ENCODE measurements at places on chromosomes 6 and 20.
A peak's percentile ranks its signal among the peaks of the same experiment; 100 is the strongest.

GRCh38 chr6:4488389-4488788 lies 287.8 kb upstream of the CDYL start:
- no peak for DNase-seq

- no peak for DNase-seq
Observed at GRCh38 chr6:44837741-44838140, 450.2 kb downstream of the CDC5L start.

DNA sequence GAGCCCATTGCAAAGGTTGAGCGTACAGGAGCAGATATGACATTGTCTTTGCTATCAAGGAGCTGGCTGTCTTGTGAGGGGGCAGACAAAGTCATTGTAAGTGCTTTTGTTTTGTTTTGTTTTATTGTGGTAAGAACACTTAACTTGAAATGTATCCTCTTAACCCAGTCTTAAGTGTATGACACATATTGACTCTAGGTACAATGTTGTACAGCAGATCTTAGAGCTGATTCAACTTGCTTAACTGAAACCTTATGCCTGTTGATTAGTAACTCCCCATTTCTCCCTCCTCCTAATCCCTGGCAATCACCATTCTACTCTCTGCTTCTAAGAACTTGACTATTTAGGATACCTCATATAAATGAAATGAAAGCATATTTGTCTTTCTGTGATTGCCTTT lies 429.0 kb downstream of the BMP2 start:
- no peak for DNase-seq

DNA sequence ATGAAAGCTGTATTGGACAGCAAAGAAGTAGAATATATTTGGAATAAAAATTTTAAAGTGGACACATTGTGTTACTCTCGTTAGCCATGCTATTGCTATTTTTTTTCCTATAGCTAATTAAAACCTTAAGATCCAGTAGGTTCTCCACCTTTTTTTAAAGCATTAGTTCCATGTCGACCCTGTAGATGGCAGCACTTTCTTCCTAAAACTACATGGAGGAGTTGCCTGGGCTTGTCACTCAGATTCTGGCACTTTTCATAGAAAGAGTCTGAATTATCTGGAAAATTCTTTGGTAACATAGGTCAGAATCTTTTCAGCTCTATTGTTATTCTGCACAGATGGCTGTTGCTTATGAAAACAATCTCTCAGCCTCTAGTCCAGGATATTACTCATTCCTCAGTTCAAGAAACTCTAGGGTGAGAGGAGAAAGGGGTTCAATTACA lies 42.0 kb upstream of the ESR1 start:
- peak; percentile 33 for DNase-seq

- no peak for DNase-seq
Observed at GRCh38 chr20:57450419-57450818, 59.2 kb downstream of the RBM38 start.

GRCh38 chr20:17024513-17025119 lies 202.2 kb upstream of the PCSK2 start:
- no peak for DNase-seq

- DNase-seq = no peak
Observed at GRCh38 chr6:24919056-24919892, 16.5 kb downstream of the RIPOR2 start.

DNA sequence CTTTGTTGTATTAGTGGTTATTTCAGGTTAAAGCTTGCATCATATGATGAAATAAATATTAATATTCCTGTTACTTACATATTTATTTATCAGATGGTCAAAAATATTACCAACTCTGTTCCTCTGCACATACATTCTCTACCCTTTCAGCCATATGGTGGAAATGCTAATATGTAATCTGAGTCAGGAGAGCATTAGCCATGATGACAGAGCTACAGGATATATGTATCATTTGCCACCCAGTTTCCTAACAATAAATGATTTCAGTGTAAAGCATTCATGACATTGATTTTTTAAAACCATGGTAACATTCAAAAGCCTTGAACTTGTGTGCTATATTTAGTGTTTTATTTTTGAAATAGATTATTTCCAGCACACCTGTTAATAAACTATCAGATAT lies 16.6 kb downstream of the POPDC3 start:
- no peak for DNase-seq

GRCh38 chr6:167760979-167761793 lies 65.5 kb upstream of the AFDN start:
- DNase-seq = no peak

DNA sequence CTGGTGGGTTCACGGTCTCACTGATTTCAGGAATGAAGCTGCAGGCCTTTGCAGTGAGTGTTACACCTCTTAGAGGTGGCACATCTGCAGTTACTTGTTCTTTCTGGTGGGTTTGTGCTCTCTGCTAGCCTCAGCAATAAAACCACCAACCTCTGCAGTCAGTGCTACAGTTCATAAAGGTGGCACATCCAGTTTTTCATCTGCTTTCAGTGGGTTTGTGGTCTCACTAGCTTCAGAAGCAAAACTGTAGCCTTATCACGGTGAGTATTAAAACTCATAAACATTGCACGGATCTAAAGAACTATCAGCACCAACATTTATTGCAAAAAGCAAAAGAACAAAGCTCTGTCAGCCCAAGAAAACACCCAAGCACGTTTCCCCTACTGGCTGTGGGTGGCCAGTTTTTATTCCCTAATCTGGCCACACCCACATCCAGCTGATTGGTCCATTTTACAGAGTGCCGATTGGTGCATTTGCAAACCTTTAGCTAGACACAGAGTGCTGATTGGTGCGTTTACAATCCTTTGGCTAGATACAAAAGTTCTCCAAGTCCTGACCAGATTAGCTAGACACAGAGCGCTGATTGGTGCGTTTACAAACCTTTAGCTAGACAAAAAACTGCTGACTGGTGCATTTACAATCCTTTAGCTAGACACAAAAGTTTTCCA lies 3.4 kb upstream of the TMEM14C start:
- peak; percentile 36 for DNase-seq

GRCh38 chr20:23114448-23115082 lies 28.4 kb upstream of the CD93 start:
- DNase-seq = no peak

GRCh38 chr6:144339859-144340452 lies 54.8 kb downstream of the UTRN start:
- DNase-seq = no peak

DNA sequence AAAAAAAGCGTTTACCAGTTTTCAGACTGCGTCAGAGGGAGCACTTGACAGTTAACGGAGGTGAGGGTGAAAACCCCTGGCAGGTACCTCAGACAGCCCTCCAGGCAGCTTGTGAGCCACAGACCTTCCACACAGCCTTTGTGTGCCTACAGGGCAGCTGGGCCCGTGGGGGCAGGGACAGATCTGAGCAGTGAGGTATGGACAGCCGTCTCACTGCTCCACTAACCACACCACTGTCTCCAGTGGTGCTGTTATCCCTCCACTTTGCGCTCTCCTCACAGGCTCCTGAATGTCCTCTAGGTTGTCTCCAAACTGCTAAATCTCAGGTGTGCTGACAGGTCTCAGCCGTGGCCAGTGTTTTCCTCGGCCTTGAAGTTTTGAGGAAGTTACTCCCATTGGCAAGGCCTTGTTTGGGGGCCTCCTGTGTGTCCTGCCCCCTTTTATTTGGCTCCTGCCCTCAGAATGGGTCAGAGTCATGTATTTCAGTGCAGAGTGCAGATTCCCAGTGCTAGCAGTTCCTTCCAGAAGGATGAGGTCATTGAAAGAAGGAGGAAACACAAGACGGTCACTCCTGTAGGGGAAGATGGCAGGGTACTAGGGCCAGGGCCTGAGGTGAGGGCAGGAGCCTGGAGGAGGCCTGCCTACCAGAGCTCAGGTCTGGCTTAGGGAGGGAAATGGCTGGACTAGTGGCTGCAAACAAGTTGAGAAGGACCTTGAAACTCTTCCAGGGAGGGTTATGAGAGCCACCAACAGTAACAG lies 11.8 kb downstream of the GFRA4 start:
- DNase-seq = no peak

- DNase-seq = no peak
Observed at GRCh38 chr6:1657771-1658165, 48.1 kb downstream of the FOXC1 start.
